ENCODE measurements at places on chromosomes 7 and 10. TPM values are rescaled to one million over a fixed set of nuclear protein-coding genes. Genes with fewer than 3 reads are reported as not detected.

SPDYE2 gene
- not detected for total RNA-seq

ZNF789 gene
- total RNA-seq, result 1.6 TPM

ANKRD7 gene
- total RNA-seq, result 0.60 TPM

ENTPD1 gene
- total RNA-seq, result 3.1 TPM

CYP2W1 gene
- total RNA-seq, result not detected

CALHM3 gene
- not detected for total RNA-seq

HOXA2 gene
- 1.1 TPM for total RNA-seq

MYH16 gene
- total RNA-seq, result not detected

AKAP9 gene
- 24.6 TPM for total RNA-seq

CLDN3 gene
- 0.17 TPM for total RNA-seq

SLC29A3 gene
- 0.64 TPM for total RNA-seq
